ENCODE measurements at places on chromosomes 11 and 22.

DNA sequence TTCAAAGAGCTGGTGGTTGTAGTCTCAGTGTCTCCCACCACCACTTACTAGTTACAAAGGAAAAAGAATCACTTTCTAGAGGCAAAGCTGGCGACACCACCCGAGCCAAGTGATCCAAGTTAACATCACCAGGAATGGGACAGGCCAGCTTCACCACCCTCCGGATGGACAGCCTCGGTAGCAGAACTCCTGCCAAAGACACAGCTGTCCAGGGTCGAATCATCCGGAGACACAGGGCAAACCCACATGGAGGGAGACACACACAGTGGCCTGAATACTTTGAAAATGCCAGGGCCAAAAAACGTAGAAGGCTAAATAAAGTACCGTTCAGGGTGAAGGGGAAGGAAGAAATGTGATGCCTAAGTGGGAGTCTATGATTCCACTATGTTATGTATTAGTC, 33.1 kb downstream of the KCNQ1 start:
- no peaks in the 10 kb centered on the region for H3K36me3 ChIP-seq
- H3K4me1 ChIP-seq = no peaks in the 10 kb centered on the region
- H3K4me3 ChIP-seq = no peak overlapping the region
- no peak for DNase-seq
- H3K27me3 ChIP-seq = peaks cover 8% of the 10 kb centered on the region

GRCh38 chr22:50035131-50035881, 22.7 kb upstream of the IL17REL start:
- H3K4me3 ChIP-seq = no peak overlapping the region
- H3K36me3 ChIP-seq = no peaks in the 10 kb centered on the region
- H3K27ac ChIP-seq = no peak overlapping the region
- DNase-seq = no peak
- H3K4me1 ChIP-seq = peaks cover 41% of the 10 kb centered on the region

DNA sequence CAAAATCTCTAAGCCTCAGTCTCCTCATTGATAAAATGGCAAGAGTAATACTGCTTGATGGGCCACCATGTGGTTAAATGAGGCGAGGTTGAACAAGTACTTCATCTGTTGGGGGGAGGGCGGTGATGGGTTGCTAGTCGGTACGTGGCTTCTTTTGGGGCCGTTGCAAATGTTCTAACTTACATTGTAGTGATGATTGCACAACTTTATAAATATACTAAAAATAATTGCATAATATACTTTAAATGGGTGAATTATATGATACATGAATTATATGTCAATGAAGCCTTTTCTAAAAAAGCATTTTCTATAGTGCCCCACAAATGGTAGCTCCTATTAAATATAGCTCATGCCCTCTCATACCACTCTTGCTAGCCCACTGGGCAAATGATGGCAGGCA, 6.5 kb downstream of the MS4A8 start:
- no peaks in the 10 kb centered on the region for H3K4me1 ChIP-seq
- H3K36me3 ChIP-seq = no peaks in the 10 kb centered on the region
- no peak overlapping the region for H3K27ac ChIP-seq
- H3K27me3 ChIP-seq = no peaks in the 10 kb centered on the region

GRCh38 chr11:122045181-122045586, 70.8 kb downstream of the BLID start:
- no peak for DNase-seq
- no peaks in the 10 kb centered on the region for H3K36me3 ChIP-seq
- no peak overlapping the region for H3K4me3 ChIP-seq

DNA sequence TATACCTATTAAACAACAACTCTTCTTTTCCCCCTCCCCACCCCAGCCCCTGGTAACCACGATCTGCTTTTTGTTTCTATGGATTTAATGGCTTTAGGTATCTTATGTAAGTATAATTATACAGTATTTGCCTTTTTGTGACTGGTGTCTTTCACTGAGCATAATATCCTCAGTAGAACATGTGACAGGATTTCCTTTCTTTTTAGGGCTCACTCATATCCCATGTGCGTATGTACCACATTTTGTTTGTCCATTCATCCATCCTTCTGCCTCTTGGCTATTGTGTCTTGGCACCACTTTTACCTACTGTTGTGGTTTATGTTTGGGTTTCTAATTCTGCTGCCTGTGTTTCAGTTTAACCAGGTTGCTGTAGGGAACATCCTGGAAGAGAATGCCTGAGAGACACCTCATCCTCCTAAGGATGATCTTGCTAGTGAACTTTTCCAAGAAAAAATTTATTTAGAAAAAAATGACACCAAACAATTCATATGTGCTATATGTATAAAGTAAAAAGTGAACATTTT, 77.6 kb upstream of the SESN3 start:
- no peak for DNase-seq
- no peaks in the 10 kb centered on the region for H3K4me1 ChIP-seq
- H3K27me3 ChIP-seq = no peaks in the 10 kb centered on the region

GRCh38 chr11:124837491-124837856, 27.8 kb upstream of the ROBO3 start:
- H3K36me3 ChIP-seq = no peaks in the 10 kb centered on the region
- peaks cover 44% of the 10 kb centered on the region for H3K27me3 ChIP-seq
- no peak overlapping the region for H3K4me3 ChIP-seq
- H3K27ac ChIP-seq = no peak overlapping the region
- peak; percentile 64 for DNase-seq

DNA sequence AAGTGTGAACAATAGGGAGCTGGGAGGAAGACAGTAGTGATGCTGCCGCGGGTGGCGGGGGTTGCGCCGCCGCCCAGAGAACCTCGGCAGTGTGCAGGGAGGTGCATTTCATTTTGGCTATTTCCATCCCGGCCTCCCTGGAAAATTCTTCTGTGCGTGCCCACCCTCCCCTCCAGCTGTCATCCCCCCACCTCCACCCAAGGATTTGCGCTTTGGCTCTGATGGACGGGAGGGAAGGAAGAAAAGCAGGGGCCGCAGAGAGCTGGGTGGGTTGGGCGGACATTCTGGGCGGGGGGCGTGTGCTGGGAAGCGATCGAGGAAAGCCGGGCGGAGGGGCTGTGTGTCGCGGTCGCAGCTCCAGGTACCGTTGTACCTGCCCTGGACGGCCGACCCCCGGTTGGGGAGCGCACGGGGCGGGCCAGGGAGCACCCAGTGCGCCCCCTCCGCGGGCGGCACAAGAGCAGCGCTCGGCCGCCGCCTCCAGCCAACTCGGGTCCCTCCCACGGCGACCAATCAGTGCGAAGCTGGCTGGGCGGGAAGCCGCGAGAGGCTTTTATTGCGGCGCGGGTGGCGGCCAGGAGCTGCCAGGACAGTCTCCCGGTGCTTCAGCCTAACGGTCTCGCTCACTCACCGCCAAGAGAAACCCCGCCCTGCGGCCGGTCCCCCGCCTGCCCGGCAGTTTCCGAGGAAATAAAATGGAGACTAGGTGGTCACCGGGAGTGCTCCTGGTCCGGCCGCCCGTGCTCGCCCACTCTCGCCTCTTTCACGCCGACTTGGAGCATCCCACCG, 1.6 kb downstream of the NCAM1 start:
- H3K27ac ChIP-seq = no peak overlapping the region
- peaks cover 18% of the 10 kb centered on the region for H3K4me1 ChIP-seq
- H3K4me3 ChIP-seq = no peak overlapping the region
- no peak for DNase-seq
- no peaks in the 10 kb centered on the region for H3K36me3 ChIP-seq
- peaks cover 15% of the 10 kb centered on the region for H3K27me3 ChIP-seq

DNA sequence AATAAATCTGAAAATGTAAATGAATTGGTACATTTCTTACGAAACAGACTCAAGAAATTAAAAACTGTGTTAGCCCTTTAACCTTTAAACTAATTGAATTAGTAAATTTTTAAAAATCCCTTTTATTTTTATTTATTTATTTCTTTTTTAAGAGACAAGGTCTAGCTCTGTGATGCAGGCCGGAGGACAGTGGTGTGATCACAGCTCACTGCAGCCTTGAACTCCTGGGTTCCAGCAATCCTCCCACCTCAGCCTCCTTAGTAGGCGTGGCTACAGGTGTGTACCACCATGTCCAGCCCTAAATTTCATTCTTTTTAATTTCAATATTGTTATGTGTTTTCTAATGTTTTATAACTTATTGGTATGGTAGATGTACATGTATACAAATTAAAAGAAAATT, 72.6 kb downstream of the MYEOV start:
- H3K36me3 ChIP-seq = peaks cover 4% of the 10 kb centered on the region
- peaks cover 3% of the 10 kb centered on the region for H3K4me1 ChIP-seq
- H3K27ac ChIP-seq = no peak overlapping the region
- no peak for DNase-seq
- no peaks in the 10 kb centered on the region for H3K27me3 ChIP-seq
- H3K4me3 ChIP-seq = no peak overlapping the region

- H3K4me1 ChIP-seq = no peaks in the 10 kb centered on the region
- peaks cover 4% of the 10 kb centered on the region for H3K27me3 ChIP-seq
- H3K36me3 ChIP-seq = no peaks in the 10 kb centered on the region
- DNase-seq = no peak
- no peak overlapping the region for H3K27ac ChIP-seq
- H3K4me3 ChIP-seq = no peak overlapping the region
These were observed 118.5 kb downstream of the KCNQ1OT1 start for GRCh38 chr11:2581151-2581930.

GRCh38 chr22:43861529-43861928, 784 bp downstream of the SULT4A1 start:
- H3K27me3 ChIP-seq = no peaks in the 10 kb centered on the region
- H3K4me3 ChIP-seq = no peak overlapping the region
- H3K27ac ChIP-seq = no peak overlapping the region
- DNase-seq = no peak
- no peaks in the 10 kb centered on the region for H3K4me1 ChIP-seq

DNA sequence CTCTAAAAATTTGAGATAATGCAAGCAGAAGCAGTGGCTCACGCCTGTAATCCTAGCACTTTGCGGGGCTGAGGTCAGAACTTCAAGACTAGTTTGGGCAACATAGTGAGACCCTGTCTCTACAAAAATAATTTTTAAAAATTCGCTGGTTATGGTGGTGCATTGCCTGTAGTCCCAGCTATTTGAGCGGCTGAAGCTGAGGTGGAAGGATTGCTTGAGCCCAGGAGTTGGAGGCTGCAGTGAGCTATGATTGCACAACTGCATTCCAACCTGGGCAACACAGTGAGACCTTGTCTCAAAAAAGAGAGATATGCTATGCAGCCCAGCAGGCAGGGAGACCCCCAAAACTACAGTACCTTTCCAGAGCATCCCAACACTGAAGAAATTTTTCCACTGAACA, 2.3 kb downstream of the CTSC start:
- no peak for DNase-seq
- peak overlapping the region; percentile 76 for H3K4me3 ChIP-seq
- no peaks in the 10 kb centered on the region for H3K27me3 ChIP-seq
- peaks cover 3% of the 10 kb centered on the region for H3K4me1 ChIP-seq
- peaks cover 55% of the 10 kb centered on the region for H3K36me3 ChIP-seq
- H3K27ac ChIP-seq = peak overlapping the region; percentile 4

DNA sequence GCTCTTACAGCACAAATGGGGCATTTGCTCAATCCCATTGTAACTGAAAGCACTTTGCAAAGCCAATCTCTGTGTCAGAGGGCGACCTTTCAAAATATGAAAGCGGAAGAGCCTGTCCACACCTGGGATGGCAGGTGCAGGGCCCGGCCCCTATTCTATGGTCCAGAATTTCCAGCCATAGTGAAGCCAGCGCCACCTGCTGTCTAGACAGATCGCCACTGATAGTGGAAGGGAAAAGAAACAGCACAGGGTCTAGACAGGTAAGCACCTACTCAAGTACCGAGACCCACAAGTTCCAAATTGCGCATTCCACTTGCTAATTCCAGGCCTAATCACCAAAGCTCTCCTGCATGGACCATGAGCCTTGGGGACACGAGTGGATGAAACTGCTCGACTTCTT, 141.4 kb downstream of the NTM start:
- peak; percentile 42 for DNase-seq
- H3K4me1 ChIP-seq = no peaks in the 10 kb centered on the region

GRCh38 chr22:30940685-30941362, 27.8 kb downstream of the MORC2 start:
- H3K4me3 ChIP-seq = no peak overlapping the region
- H3K27me3 ChIP-seq = no peaks in the 10 kb centered on the region
- no peaks in the 10 kb centered on the region for H3K4me1 ChIP-seq
- peaks cover 93% of the 10 kb centered on the region for H3K36me3 ChIP-seq
- no peak for DNase-seq

DNA sequence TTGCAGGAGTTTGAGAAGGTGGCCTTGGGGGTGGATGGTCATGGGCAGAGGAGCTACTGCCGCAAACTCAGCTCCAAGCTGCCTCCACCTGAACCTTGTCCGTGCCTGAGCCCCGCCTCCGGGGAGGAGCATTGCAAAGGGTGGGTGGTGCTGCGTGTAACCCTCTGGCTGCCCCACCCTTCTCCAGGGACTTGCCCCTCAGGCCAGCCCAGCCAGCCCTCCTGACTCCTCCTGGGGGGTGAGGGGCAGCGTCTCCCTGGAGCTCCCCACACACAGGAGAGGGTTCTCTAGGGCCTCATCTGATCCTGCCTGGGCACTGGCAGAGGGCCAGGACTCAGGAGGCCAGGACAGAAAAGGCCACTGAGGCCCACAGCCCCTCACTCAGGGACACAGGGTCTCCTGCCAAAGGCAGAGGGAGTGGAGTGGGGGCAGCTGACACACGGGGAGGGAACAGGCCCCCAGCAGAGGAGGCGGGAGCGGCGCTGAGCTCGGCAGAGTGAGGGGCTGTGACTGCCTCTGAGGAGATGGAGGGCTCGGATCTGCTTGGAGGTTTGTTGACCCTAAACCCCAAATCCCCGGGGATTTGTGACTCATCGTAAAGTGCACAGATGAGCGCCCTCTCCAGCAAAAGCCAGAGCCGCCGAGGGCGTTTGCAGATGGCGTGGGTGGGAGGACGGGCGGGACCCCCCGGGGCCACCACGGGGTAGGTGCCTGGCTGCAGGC, 12.8 kb downstream of the BRSK2 start:
- no peak overlapping the region for H3K27ac ChIP-seq
- H3K4me3 ChIP-seq = no peak overlapping the region
- H3K36me3 ChIP-seq = no peaks in the 10 kb centered on the region
- H3K4me1 ChIP-seq = peaks cover 24% of the 10 kb centered on the region

DNA sequence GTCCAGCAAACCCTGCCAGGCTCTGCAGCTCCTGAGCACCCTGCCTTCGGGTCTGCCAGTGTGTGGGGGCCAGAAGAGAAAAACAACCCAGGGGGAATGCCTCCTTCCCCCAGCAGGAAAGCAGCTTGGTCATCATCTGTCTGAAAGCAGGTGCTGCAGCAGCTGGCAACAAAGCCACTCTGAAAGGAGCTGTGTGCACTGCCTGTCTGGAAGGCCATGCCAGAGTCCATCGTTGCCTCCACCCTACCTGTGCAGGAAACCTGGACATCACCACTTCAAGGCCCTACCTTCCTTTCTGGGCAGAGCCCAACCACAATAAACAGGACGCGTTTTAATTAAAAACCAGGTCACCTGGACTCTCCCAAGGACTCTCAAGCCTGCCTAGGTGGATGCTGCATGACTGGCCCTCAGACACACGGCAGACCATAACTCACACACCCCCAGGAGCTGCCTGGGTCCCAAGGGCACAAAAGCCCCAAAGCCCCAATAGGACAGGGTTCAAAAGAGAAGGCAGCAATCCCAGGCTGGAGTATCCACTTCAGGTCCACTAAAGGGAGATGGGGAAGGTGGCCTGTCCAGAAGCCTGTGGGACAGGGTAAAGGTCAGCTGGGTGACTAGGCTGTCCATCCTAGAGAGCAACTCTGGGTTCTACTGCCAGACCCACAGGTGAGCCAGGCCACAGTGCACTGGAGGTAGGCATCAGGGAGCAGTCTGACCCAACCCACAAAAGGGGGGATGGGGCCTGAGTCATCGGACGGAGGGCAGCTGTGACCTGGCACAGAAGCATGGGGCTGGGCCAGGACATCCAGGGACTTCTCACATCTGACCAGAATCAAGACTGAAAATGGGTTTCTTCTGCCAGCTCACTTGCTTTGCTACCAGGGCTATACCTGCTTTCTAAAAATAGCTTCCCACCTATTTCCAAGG, 6.1 kb downstream of the GNB1L start:
- peak; percentile 83 for DNase-seq
- H3K27ac ChIP-seq = no peak overlapping the region
- H3K27me3 ChIP-seq = no peaks in the 10 kb centered on the region

All from K562 (cell line).